Testis (tissue), 5 donors: ENCODE measurements at places on chromosomes 4 and X. TPM values are rescaled to one million over a fixed set of nuclear protein-coding genes. Genes with fewer than 3 reads are reported as not detected.

DNA sequence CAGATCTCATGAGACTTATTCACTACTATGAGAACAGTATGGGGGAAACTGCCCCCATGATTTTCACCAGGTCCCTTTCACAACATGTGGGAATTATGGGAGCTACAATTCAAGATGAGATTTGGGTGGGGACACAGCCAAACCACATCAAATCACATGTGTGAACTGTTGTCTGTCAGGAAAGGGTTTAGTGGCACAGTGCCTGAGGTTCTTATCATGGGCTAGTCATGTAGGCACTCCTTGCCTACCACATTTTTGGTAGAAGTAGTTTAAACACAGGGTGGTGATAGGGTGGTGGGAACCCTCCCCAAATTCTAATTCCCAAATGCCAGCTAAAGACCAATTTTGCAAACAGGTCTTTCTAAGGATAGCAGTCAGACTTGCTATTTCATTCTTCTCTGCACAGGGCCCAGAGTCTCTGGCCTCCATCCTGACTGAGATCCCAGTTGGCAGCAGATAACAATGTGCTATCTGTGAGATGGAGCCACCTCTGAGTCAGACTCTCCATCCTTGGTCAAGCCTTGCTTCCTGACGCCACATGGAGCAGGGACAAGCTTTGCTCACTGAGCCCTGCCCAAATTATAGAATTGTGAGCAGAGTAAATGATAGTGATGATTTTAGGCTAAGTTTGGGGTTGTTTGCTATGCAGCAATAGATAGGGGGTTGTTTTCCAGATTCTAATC lies 33.5 kb upstream of the SETD7 start:
- H3K36me3 ChIP-seq = no peaks in the 10 kb centered on the region
- H3K27ac ChIP-seq = no peak overlapping the region
- H3K4me3 ChIP-seq = no peak overlapping the region
- DNase-seq = no peak
- H3K27me3 ChIP-seq = no peaks in the 10 kb centered on the region
- H3K4me1 ChIP-seq = no peaks in the 10 kb centered on the region

DNA sequence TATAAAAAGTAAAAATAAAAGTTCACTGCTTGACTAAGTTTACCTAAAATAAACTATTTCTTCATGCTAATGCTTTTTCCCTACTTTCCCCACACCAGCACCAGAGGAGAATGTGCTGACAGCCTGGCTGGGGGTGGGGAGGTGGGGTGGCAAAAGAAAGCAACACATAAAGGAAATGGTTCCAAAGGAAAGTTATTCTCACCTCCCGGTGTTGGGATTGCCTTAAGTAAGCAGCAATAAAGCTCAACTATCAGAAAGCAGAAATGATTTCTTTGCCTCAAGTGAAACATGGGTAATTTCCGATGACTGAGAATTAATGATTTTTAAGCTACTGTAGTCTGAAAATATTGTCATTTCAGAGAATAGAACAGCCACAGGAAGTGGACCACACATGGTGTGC lies 84.5 kb upstream of the DKK2 start:
- H3K27me3 ChIP-seq = no peaks in the 10 kb centered on the region
- no peak overlapping the region for H3K27ac ChIP-seq
- no peak for DNase-seq
- H3K4me3 ChIP-seq = no peak overlapping the region
- H3K36me3 ChIP-seq = no peaks in the 10 kb centered on the region

- no peaks in the 10 kb centered on the region for H3K27me3 ChIP-seq
- no peak overlapping the region for H3K4me3 ChIP-seq
- H3K36me3 ChIP-seq = no peaks in the 10 kb centered on the region
- no peak overlapping the region for H3K27ac ChIP-seq
- DNase-seq = no peak
- H3K4me1 ChIP-seq = peaks cover 9% of the 10 kb centered on the region
Observed at GRCh38 chr4:169657470-169658107, 37.2 kb downstream of the CLCN3 start.

- no peak overlapping the region for H3K4me3 ChIP-seq
- no peaks in the 10 kb centered on the region for H3K36me3 ChIP-seq
- no peak for DNase-seq
- no peak overlapping the region for H3K27ac ChIP-seq
- H3K4me1 ChIP-seq = no peaks in the 10 kb centered on the region
Observed at GRCh38 chr4:130591091-130591490, 1495.1 kb downstream of the C4orf33 start.

- no peaks in the 10 kb centered on the region for H3K27me3 ChIP-seq
- H3K27ac ChIP-seq = no peak overlapping the region
- no peak overlapping the region for H3K4me3 ChIP-seq
- H3K36me3 ChIP-seq = no peaks in the 10 kb centered on the region
- no peaks in the 10 kb centered on the region for H3K4me1 ChIP-seq
- no peak for DNase-seq
Observed at GRCh38 chrX:137236837-137237236, 203.0 kb upstream of the GPR101 start.

DNA sequence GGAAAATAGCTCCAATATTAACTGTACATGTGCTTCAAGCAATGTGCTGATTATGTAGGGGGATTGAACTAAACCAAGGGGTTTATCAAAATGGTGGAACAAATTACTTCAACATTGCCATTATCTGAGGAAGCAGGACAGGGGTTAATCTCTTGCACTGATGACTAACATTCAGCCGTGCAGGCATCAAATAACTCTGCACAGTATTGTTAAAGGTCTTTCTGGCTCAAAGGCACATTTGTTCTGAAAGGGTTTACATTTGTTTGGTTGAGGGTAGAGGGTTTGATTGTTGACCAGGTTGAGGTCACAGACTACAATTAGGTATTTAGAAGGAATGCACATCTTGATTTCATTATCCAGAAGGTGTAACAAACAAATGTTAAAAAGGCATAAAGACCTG lies 32.2 kb upstream of the CCSER1 start:
- H3K4me1 ChIP-seq = no peaks in the 10 kb centered on the region
- no peak for DNase-seq

- H3K36me3 ChIP-seq = no peaks in the 10 kb centered on the region
- no peak overlapping the region for H3K4me3 ChIP-seq
- no peak overlapping the region for H3K27ac ChIP-seq
- no peaks in the 10 kb centered on the region for H3K27me3 ChIP-seq
Observed at GRCh38 chrX:15579778-15580747, 20.7 kb downstream of the ACE2 start.

DNA sequence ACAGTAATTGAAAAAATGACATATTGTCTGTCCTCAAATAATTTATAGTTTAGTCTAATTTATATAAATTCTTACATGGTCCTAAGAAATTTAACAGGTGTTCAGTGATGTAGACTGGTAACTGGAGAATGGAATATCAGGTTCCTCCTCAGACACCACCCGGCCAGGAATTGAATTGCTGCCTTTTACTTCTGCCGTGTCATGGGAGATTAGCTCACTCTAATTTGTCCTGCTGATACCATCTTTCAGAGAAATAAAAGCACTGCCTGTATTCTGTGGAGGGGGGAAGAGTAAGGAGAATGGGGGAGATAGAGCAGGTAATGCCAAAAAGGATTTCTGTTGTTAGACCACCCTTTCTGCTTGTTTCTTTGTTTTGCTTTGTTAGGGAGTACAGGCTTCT lies 125.2 kb upstream of the KLHL4 start:
- H3K4me3 ChIP-seq = no peak overlapping the region
- DNase-seq = no peak
- H3K36me3 ChIP-seq = no peaks in the 10 kb centered on the region
- H3K27ac ChIP-seq = no peak overlapping the region

DNA sequence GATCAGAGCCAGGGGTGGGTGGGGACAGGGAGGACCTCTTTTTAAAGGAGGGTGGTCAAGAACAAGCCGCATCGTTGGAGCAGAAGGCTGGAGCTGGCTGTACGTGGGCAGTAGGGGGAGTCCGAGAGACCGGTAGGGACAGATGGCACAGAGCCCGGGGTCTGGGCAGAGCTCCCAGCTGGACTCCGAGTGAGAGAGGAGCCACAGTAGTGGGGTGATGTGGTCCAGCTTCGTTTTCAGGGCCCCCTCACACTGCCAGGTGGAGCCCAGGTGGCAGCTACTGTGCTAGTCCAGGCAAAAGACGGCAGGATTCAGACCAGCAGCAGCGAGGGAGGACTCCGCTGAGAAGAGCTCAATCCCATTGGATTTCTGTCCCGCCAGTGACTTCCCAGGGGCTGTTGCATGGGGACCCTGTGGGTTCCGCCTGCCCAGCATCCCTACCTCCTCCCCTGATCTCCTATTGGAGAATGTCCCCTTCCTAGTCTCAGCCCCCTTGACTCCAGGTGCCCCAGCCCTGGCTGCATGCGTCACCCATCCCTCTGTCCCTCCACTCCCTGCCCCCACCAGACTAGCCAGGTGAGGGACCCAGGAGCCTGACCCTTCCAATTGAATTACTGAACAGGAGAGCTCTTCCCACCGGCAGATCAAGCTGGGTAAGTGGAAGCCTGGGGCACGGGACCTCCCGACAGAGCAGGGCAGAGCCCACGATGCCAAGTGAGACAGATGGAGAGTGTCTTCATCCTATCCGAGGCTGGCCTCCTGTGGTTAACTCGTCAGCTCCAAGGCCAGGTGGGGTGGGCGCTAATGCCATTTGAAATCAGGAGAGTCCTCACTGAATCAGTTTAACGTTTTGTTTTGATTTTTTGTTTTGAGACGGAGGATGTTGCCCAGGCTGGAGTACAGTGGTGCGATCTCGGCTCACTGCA lies 2.9 kb downstream of the ARHGAP4 start:
- peak; percentile 89 for DNase-seq
- H3K4me1 ChIP-seq = peaks cover 13% of the 10 kb centered on the region
- no peak overlapping the region for H3K27ac ChIP-seq
- no peaks in the 10 kb centered on the region for H3K36me3 ChIP-seq
- no peaks in the 10 kb centered on the region for H3K27me3 ChIP-seq

GRCh38 chrX:137166591-137166990 lies 132.8 kb upstream of the GPR101 start:
- H3K4me3 ChIP-seq = no peak overlapping the region
- DNase-seq = peak; percentile 14
- no peaks in the 10 kb centered on the region for H3K36me3 ChIP-seq
- no peak overlapping the region for H3K27ac ChIP-seq

GRCh38 chr4:77183777-77184420 lies 26.9 kb downstream of the CCNG2 start:
- DNase-seq = no peak
- no peaks in the 10 kb centered on the region for H3K36me3 ChIP-seq
- H3K27ac ChIP-seq = no peak overlapping the region
- H3K4me1 ChIP-seq = no peaks in the 10 kb centered on the region
- no peaks in the 10 kb centered on the region for H3K27me3 ChIP-seq

DNA sequence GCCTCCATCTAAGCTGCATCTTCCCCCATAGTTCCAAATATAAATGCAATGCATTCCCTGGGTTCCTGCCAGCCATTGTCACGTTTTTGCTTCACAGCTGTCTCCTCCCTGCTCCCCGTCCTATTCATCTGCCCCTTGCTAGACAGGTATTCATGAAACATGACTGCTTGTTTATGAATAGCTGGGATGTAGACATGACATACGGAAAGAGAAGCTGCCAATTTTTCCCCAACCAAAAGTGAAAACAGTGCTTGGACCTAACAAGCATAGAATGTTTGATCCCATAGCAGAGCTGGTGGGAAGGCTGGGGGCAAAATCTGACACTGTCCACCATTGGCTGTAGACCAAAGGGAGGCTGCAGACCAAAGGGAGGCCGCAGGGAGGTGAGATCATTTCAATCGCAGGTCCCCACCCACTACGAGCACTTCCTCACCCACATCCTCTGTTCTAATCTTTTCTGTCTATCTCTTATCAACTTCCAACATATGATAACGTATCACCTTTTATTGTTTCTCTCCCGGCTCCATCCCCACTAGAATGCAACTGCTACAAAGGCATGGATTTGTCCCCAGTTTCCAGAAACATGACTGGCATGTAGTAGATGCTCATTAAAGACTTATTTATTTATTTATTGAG lies 8.5 kb upstream of the GYG2 start:
- H3K4me1 ChIP-seq = no peaks in the 10 kb centered on the region
- no peaks in the 10 kb centered on the region for H3K36me3 ChIP-seq
- H3K27ac ChIP-seq = no peak overlapping the region

DNA sequence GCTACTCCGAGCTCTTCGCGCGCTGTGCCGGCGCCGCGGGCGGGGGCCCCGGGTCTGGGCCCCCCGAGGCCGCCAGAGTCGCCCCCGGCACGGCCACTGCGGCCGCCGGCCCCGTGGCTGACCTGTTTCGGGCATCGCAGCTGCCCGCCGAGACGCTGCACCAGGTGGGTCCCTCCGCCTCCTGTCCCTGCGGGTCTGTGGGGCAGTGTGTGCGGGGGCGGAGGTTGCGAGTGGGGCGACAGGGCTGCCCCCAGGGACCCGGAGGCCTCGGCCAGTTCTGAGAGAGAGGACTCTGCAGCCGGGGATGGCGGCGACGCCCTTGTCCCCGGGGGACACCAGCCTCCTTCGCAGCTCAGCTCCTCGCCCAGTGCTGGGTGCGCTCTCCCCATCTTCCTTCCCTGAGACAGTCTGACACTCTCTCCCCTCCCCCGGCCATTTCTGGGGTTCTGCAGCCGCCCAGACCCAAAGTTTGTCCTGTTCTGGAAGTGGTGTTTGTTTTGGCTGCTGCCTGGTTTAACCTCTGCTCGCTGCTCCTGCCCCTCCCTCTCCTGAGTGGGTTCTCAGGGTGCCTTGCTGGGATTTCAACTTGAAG lies 609 bp downstream of the REPS2 start:
- H3K27ac ChIP-seq = peak overlapping the region; percentile 53
- no peaks in the 10 kb centered on the region for H3K4me1 ChIP-seq
- no peaks in the 10 kb centered on the region for H3K36me3 ChIP-seq
- peak; percentile 19 for DNase-seq
- no peaks in the 10 kb centered on the region for H3K27me3 ChIP-seq

- H3K4me1 ChIP-seq = no peaks in the 10 kb centered on the region
- no peak overlapping the region for H3K27ac ChIP-seq
- DNase-seq = no peak
- H3K4me3 ChIP-seq = no peak overlapping the region
- H3K27me3 ChIP-seq = no peaks in the 10 kb centered on the region
Observed at GRCh38 chrX:13649838-13650237, 3.1 kb upstream of the TCEANC start.

DNA sequence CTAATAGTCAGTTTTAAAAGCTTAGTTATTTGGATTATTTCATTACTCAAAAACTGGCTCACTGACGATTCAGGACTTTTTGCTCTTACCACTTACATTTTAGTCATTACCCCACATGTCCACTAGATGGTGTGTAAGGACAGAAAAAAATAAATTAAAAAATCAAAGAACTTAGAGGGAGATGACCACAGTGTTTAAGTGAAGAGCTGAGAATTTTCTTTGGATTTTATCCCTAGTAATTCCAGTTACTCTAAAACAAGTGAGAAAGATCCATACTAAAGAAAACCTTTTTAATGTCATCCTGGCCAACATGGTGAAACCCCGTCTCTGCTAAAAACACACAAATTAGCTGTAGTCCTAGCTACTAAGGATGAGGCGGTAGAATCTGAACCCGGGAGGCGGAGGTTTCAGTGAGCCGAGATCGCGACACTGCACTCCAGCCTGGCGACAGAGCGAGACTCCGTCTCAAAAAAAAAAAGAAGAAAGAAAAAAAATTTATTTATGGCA lies 26.4 kb upstream of the TMPRSS11B start:
- no peaks in the 10 kb centered on the region for H3K4me1 ChIP-seq
- no peak for DNase-seq
- no peak overlapping the region for H3K27ac ChIP-seq
- no peaks in the 10 kb centered on the region for H3K36me3 ChIP-seq

GRCh38 chrX:14491689-14492088 lies 37.6 kb upstream of the GLRA2 start:
- H3K36me3 ChIP-seq = no peaks in the 10 kb centered on the region
- no peak overlapping the region for H3K4me3 ChIP-seq
- DNase-seq = no peak
- H3K27me3 ChIP-seq = no peaks in the 10 kb centered on the region
- no peak overlapping the region for H3K27ac ChIP-seq

The RAB40AL gene
- not detected for polyA plus RNA-seq

The RAB41 gene
- polyA plus RNA-seq = 5.1 TPM

The MAGEB1 gene
- polyA plus RNA-seq = 36.6 TPM

The KIF4A gene
- polyA plus RNA-seq = 2.4 TPM

The SLC7A11 gene
- polyA plus RNA-seq = 1.3 TPM

The GDI1 gene
- 118 TPM for polyA plus RNA-seq

The AMELX gene
- not detected for polyA plus RNA-seq

The PSAPL1 gene
- 11.0 TPM for polyA plus RNA-seq
